ENCODE measurements at places on chromosomes 7 and 10.

DNA sequence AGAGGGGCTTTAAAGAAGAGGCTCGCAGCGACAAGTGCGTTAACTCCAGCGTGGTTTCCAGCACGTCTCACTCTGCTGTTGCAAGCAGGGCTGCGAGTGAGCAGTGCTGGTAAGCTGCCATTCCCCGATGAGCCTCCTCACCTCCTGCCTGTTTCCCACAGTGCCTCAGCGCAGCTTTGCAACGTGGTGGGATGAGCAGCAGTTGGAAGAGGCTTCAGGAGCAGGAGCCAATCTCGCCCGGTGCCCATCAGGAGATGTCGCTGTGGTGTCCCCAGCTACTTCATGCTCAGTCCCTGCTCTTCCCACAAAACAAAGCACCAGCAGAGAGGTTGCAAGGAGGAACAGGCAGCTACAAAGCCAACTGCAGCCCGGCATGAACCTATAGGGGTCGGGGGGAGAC, 2.4 kb upstream of the ADARB2 start:
- peaks cover 9% of the 10 kb centered on the region for H3K27me3 ChIP-seq
- H3K4me3 ChIP-seq = no peak overlapping the region
- peak; percentile 44 for DNase-seq
- no peak overlapping the region for H3K27ac ChIP-seq
- H3K4me1 ChIP-seq = no peaks in the 10 kb centered on the region
- H3K36me3 ChIP-seq = no peaks in the 10 kb centered on the region

GRCh38 chr7:142485617-142486226, 227.9 kb upstream of the PRSS58 start:
- DNase-seq = peak; percentile 40
- H3K4me1 ChIP-seq = no peaks in the 10 kb centered on the region
- no peaks in the 10 kb centered on the region for H3K27me3 ChIP-seq
- no peaks in the 10 kb centered on the region for H3K36me3 ChIP-seq
- no peak overlapping the region for H3K27ac ChIP-seq

DNA sequence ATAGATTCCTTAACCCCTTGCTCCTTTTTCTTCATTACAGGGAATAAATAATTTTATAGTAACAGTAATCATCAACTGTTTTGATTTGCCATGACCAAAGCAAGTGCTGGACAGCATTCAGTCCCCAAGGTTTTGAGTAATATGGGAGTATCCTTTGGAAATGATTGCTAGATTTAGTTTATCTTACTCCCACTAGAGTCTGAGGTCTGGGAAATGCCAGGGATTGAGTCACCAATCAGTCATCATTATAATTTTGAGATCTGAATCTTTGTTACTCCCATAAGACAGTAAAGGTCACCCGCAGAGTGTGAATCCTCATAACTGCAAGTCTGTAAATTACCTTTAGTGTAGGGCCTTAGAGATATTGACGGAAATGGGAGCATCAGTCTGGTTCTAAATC, 133.7 kb upstream of the SEMA3E start:
- H3K27ac ChIP-seq = no peak overlapping the region
- no peak for DNase-seq
- H3K27me3 ChIP-seq = no peaks in the 10 kb centered on the region
- no peak overlapping the region for H3K4me3 ChIP-seq
- no peaks in the 10 kb centered on the region for H3K4me1 ChIP-seq
- no peaks in the 10 kb centered on the region for H3K36me3 ChIP-seq

DNA sequence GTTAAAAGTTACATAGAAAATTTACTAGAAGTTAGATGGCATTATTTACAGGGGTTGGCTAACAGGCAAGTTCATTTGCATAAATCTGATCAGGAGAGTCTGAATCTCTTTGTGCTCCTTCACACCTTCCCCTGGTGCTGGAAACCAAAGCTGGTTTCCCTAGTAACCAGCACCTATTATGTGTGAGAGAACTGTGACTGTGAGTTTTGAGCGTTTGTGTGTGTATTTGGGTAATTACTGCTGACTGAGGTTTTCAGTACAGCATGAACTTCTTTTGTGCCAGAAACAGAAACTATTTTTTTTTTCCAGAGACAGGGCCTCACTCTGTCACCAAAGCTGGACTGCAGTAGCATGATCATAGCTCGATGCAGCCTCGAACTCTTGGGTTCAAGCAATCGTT, 10.3 kb upstream of the IFIT1B start:
- no peaks in the 10 kb centered on the region for H3K36me3 ChIP-seq
- peak; percentile 92 for DNase-seq
- H3K27ac ChIP-seq = no peak overlapping the region
- no peaks in the 10 kb centered on the region for H3K27me3 ChIP-seq

GRCh38 chr7:34677491-34677890, 19.5 kb downstream of the NPSR1 start:
- H3K4me3 ChIP-seq = no peak overlapping the region
- DNase-seq = peak; percentile 37
- H3K4me1 ChIP-seq = no peaks in the 10 kb centered on the region
- no peaks in the 10 kb centered on the region for H3K36me3 ChIP-seq

GRCh38 chr7:131431756-131432155, 104.1 kb downstream of the MKLN1 start:
- DNase-seq = no peak
- no peaks in the 10 kb centered on the region for H3K36me3 ChIP-seq
- no peaks in the 10 kb centered on the region for H3K4me1 ChIP-seq
- H3K27ac ChIP-seq = no peak overlapping the region
- no peaks in the 10 kb centered on the region for H3K27me3 ChIP-seq
- no peak overlapping the region for H3K4me3 ChIP-seq

Data from mesendoderm (in vitro differentiated cells).